Stimulated activated CD4-positive, alpha-beta T cell treated with anti-CD3 and anti-CD28 coated beads, Interleukin-4, amount 100 ng/mL, for 4 hours (primary cell): ENCODE measurements at places on chromosomes 6 and 20.

DNA sequence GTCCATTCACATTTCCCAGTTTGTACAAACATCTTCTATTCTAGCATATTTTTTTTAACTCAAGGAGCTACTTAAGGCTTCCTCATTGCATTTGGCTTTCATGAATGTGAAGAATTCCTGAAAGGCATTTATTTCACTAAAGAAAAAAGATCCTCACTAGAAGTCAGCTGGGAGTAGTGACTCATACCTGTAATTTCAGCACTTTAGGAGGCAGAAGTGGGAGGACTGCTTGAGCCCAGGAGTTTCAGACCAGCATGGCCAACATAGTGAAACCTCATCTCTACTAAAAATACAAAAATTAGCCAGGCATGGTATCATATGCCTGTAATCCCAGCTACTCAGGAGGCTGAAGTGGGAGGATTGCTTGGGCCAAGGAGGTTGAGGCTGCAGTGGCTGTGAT lies 30.9 kb upstream of the XRN2 start:
- DNase-seq: no peak

GRCh38 chr6:123276546-123276980 lies 280.5 kb downstream of the CLVS2 start:
- DNase-seq: no peak

GRCh38 chr6:122576888-122577287 lies 33.3 kb upstream of the PKIB start:
- no peak for DNase-seq

DNA sequence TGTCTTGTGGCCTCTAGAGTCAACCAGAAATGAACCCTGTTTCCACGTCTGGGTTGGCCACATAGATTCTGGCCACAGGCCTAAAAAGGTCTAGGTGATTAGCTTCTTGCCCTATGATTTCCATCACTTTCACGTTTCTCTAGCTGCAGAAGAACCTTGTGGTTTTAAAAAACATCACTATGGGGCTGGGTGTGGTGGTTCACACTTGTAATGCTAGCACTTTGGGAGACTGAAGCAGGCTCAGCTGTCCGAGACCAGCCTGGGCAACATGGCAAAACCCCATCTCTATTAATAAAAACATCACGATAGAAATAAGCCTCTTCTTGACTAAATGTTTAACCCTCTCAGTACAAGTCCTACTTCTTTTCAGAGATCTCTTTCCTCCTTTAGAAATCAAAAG lies 27.6 kb downstream of the POLR1C start:
- DNase-seq: no peak

GRCh38 chr6:8652710-8653109 lies 217.4 kb upstream of the SLC35B3 start:
- DNase-seq: no peak
